ENCODE measurements at places on chromosomes 11 and 22.

- DNase-seq, result no peak
Observed at GRCh38 chr11:69689484-69690319, 14.1 kb downstream of the FGF19 start.

DNA sequence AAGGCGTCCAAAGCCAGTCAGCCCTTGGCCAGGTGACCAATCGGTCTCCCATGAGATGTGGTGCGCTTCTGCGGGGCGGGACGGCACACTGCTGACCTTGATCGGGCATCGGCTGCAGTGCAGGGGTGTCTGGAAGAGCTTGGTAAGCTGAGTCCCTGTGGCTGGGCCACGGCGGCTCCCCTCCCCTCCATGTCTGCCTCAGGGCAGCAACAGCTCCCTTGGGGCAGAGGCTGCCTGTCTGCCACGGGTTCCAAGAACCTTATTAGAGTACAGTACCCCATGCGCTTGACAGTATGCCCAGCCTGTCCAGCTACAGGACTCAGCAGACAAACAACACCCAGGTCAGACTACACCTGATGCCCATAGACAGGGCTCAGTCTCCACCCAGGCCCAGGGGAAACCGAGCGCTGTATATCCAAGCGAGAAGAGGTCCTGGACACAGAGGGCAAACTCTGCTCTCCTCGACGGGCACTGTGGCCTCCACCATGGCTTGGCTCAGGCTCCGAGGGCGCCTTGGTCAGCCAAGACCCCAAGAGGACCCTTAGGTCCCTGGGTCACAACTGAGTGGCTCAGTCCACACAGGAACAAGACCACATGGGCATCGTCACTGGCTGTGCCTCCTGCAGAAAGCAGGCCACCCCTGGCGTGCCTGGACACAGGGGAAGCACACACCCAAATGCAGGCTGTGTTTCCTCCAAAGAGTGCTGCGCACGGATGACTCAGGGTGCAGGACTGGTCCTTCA, 18.9 kb downstream of the TSPAN32 start:
- no peak for DNase-seq

DNA sequence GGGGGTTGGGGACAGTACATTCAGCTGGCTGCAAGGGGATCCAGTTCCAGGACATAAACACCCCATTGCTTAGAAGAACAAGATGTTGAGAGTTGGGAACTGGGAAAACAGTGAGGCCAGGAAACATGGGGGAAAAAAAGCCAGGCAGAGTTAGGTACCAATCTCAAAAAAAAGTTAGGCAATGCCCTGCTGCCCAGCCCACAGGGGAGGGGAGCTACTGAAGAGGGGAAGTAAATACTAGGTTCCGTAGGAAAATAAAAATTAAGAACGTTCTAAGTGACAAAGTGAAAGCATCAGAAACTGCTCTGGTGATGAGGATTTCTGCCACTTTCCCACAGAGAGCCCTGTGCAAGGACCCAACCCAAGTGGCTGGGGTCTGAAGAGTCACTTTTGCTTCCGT, 12.0 kb downstream of the SPTBN2 start:
- DNase-seq, result no peak

GRCh38 chr11:126284829-126285228, 1.9 kb downstream of the TIRAP start:
- DNase-seq, result peak; percentile 55

GRCh38 chr11:73792584-73792983, 4.9 kb downstream of the MRPL48 start:
- no peak for DNase-seq

- DNase-seq, result peak; percentile 58
Observed at GRCh38 chr22:41217553-41218157, 12.5 kb downstream of the L3MBTL2 start.

DNA sequence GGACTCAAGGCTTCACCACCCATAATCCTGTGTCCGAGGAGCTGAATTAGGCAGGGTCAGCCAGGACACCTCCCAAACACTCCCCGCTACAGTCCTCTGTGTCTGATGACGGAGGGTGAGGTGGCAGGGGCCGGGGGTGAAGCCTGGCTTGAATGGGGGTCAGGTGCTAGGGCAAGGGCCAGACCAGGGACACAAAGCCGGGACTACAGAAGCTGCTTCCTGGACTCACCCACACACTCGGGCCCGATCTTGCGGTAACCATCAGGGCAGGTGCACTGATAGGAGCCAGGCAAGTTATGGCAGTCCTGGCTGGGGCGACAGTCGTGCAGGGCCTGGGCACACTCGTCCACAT, 2.3 kb downstream of the EFEMP2 start:
- DNase-seq, result no peak

GRCh38 chr22:28978863-28979796, 82.5 kb downstream of the C22orf31 start:
- no peak for DNase-seq
